ENCODE measurements at places on chromosomes 2 and 18.

- DNase-seq, result no peak
Observed at GRCh38 chr2:14631406-14632040, 994 bp upstream of the LRATD1 start.

DNA sequence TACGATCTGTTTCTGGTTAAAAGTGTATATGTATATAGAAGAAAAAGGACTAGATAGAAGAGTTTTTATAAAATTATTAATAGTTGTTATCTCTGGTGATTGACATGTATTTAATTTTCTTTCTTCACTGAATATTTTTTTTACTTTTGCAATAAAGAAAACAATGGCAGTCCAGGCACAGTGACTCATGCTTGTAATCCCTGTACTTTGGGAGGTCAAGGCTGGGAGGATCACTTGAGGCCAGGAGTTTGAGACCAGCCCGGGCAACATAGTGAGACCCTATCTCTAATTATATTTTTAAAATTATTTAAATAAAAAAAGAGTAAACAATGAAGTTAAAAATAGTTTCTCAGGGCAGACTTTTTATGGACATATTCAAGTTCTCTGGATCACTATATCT lies 114.7 kb downstream of the FAM117B start:
- no peak for DNase-seq

- DNase-seq, result no peak
Observed at GRCh38 chr2:197707316-197708213, 2.4 kb downstream of the MARS2 start.

- DNase-seq, result no peak
Observed at GRCh38 chr2:32227492-32227891, 37.2 kb downstream of the NLRC4 start.

GRCh38 chr2:188079196-188079595 lies 212.5 kb upstream of the GULP1 start:
- no peak for DNase-seq

DNA sequence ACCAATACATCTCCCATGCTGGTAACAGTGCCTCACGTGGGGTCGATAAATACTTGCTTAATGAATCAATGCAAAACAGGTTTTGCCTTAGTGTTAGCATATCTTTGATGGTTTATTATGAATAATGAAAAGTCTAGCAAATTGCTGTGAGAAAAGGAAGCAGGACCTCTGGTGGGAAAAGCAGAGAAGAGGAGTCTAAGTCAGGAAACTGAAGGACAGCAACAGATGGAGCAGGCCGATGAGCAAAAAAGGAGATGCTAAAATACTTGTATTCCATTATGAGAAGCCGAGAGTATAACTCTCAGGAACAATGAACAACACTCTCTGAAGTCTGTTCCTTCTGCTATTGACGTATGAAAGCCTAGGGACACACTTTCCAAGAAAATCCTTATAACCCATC lies 555.2 kb upstream of the KLHL29 start:
- DNase-seq, result no peak

- DNase-seq, result no peak
Observed at GRCh38 chr18:13521418-13521817, 204.9 kb downstream of the FAM210A start.

DNA sequence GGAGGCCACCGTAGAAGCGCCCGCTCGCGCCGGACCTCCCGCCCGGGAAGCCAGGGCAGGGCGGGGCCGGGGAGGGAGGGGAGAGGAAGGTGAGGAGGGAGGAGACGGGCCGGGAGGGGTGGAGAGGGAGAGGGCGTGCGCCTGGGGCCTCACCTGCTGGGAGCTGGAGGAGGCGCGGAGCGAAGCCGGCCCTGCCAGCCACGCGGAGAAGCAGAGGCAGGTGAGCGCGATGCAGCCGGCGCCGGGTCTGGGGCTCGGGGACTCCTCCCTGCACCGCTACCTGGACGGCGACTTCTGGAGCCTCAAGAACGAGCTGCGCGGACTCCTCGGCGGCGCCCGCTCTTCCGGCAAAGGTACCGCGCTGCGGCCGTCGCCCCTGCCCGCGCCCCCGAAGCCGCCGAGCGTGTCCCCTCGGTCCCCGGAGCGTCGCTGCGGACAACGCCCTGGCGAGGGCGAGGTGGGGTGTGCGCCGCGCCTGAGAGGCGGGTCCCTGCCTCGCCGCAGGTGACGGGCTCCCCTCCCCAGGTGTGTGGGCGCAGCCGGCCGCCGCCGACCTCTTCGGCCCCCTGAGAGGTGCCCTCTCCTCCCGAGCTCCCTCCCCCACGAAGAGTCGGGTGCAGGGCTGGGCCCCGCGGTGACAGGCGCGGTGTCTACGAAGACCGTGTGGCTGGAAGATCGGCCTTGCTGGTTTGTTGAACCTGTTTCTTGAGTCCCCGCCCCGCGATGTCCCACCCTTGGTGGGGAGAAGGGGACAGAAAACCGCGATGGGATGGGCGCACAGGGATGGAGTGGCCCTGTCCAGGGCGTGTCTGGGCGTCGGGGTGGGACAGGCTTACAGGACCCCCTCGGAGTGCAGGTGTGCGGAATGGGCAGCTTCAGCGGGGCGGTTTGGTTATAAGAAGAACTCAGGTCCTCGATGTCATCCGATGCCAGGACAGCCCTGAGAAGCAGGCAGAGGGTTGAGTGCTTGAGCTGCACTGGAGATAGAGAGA lies at the start of gene ACOXL:
Gene ACOXL (plus strand): TSS at position 152 of the 992 bp plus-strand sequence. CDS start 35,817 bp downstream, outside the sequence.
- DNase-seq, result peak; percentile 32

DNA sequence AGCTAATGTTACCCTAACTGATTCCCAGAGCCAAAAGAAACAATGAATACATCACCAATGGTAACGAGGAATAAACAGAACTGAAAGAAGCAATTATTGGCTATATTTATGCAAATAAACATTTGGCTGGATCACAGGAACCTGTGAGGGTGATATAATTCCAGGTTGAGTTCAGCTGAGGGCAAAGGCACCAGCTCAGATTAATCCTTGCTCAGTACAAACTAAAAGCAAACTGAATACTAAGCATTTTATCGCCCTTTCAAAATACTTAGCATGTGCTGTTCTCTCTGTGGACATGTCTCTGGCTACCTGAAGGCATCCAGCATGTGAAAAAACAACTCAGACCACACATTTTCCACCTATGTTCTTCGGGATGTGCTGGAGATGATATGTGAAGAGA lies 791.7 kb downstream of the METTL4 start:
- no peak for DNase-seq

- DNase-seq, result peak; percentile 34
Observed at GRCh38 chr2:8090748-8091700, 590.8 kb upstream of the ID2 start.

- no peak for DNase-seq
Observed at GRCh38 chr18:473802-474201, 26.7 kb downstream of the COLEC12 start.

DNA sequence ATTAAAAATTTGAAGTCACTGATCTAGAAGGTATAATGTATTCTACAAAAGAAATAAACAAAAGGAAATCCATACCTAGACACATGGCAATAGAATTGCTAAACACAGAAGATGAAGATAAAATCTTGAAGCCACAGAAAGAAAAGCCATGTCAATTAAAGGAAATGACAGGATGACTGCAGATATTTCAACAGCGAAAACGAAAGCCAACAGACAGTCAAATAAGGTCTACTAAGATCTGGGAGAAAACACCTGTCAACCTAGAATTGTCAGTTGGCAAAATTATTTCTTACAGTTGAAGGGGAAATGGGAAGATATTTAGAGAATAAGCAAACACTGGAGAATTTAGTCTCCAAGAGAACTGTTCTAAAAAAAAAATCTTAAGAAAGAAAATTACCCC lies 39.2 kb downstream of the NETO1 start:
- DNase-seq, result no peak

DNA sequence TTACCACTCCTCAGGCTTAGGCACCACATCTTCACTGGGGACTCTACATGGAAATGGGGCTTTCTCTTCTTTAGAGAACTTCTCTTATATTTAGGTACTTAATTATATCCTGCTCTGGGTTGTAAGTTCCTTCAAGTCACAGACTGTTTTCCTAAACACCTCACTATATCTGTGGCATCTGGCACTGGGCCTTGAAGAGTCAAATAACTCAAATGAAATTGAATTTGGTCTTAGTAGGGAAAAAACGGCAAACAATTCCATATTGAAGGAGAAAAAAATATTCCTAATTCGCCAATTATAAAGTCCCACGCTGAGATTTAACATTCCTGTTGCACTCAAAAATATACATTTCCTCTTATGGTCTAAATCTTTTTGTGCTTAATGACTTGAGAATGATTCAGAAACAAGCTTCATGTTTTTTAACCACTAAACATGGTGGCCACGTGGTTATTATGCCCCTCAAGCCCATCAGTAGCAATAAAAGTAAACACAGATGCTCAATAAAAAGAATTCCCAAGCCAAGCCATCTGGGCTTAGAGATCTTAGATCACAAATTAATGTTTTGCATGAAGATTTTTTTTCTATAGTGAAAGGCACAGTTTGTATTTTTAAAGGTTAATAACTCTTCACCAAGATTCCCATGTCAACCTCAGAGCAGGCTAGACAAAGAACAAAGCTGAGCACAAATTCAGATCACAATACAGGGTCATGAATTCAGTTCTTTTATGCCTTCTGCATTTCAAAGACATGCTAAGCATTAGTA lies 105.5 kb upstream of the SYT4 start:
- DNase-seq, result no peak

DNA sequence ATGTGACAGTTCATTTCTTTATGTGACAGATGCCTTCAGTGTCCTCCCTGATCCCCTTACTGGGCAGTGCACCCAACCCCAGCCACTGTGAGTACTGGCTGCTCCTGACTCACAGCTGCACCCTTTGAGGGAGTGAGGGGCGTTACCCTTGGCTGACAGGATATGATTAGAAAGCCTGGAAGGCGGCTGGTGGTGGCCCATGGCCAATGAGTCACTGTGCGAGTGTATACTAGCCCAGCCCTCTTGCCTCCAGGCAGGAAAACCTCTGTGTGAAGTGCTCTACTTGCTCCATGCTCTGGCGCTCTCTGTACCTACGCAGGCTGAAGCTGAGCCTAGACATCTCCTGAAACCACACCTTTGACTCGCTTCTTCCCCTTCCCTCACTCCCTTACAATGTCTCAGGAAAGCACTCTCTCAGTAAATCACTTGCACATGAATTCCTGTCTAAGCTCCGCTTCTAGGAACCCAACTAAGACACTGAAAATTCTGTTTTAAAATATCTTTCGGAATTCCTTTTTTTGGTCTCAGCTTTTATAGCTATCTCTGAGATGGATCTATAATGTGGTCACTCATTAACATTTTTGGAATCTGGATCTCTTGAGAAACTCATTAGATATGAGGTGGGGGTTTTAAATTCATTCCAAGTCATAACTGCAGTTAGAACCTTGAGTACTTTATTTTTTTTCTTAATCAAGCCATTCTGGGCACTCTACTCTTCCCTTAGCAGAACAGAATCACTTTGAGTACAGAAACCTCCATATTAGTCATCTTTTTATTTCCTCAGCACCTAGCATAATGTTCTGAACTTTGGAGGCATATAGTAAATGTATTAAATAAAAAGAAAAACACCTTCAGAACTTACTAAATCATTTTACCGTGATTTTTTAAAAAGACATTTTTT lies 25.3 kb upstream of the STAM2 start:
- DNase-seq, result no peak

GRCh38 chr2:239322416-239323086 lies 78.3 kb downstream of the HDAC4 start:
- DNase-seq, result peak; percentile 42

GRCh38 chr2:52072949-52073348 lies 1041.0 kb upstream of the NRXN1 start:
- no peak for DNase-seq

GRCh38 chr18:49491857-49492693 lies 5.0 kb upstream of the C18orf32 start:
- peak; percentile 93 for DNase-seq

DNA sequence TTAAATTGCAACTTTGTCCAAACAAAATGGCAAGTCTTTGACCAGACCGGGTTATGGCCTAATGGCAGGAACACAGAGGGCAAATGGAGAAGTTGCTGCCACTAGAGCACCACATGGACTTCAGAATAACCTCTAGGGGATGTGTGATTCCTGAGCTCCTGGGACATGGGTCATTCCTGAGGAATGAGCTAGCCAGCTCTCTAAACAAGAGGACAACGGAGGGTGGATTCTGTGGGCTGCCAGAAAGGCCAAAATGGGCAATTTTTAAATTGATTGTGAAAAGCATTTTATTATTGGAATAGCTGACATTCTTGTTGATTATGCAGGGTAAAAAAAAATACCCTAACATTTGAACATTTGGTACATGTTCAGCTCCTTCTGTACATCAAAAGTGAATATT lies 109.8 kb upstream of the FZD5 start:
- no peak for DNase-seq

GRCh38 chr2:76429374-76429773 lies 718.7 kb upstream of the GCFC2 start:
- DNase-seq, result no peak

GRCh38 chr2:135876066-135876711 lies at the start of gene MCM6:
Gene MCM6, minus strand, starts transcription at chr2:135876443. Its CDS starts 78 bp downstream, at chr2:135876365.
- DNase-seq, result peak; percentile 100

DNA sequence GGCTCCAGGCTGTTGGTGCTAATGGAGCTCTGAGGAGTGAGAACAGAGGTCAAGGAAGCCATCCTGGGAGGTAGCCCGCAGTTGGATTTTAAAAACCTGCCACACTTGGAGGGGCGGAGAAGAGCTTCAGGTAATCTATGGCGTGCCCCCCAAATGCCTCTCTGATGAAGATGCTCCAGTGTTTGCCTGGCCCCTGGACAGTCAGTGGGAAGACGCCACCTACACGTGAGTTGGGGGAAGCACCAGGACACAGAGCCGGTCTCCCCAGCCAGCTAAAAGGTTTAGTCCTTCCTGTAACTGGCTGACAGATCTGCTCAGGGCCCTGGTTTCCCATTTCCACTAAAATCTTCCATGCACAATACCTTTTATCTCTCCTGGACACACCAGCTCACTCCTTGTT lies 225.0 kb downstream of the TTC32 start:
- DNase-seq, result no peak
